NCI-H2081 treated with DMSO at 0.1 percent for 48 hours (cell line): ENCODE measurements at places on chromosomes 7 and 10.

GRCh38 chr7:27703181-27703580, 36.8 kb upstream of the TAX1BP1 start:
- DNase-seq: no peak

DNA sequence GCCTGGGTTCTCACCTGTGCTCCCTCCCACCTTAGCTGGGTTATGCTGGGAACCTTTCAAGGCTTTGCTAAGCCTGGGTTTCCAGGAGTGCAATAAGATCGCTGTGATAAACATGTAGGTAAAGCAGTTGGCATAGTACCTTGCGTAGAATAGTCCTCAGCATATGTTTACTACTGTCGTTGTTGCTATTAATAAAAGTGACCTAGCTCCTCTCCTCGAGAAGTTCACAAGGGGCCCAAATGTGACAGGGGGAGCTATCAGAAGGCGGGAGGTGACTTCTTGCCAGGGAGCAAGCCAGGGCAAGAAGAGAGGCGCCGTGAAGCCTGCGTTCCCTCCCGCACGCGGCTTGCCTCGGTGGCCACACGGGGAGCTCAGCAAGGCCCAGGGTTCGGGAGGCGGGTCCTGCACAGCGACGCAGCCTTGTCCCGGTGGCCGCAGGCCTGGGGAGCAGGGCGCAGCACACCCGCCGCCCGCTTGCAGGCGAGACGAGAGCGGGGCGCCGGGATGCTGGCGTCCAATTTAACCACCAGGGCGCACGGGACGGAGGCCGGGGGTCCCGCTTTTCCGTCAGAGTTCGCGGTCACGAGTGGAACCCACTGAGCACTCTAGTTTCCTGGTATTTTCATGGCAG, 106.2 kb downstream of the SNX10 start:
- DNase-seq: no peak

- no peak for DNase-seq
These were observed 52.7 kb upstream of the VIPR2 start for GRCh38 chr7:159197066-159197975.

GRCh38 chr7:7157177-7157886, 25.0 kb upstream of the C1GALT1 start:
- no peak for DNase-seq

- no peak for DNase-seq
These were observed 10.1 kb upstream of the NKX2-3 start for GRCh38 chr10:99522470-99523250.
